Liver (tissue), 10 donors: ENCODE measurements at places on chromosomes 7 and 10.

DNA sequence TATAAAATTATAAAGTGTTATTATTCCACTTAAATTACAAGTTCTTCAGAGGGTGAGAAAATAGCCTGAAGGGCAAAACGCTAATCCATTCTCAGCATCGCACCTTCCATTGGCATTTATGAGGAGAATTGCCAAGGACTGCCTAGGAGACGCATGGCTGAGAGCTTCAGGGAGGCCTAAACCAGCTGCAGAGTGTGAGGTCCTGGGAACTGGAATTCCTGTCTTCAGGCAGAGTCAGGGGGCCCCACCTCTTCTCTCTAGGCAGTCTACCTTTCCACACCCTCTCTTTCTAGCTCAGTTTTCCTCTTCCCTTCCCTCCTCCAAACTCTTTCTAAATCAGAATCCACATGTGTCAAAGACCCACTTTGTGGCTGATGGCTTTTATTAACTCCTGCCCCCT is 35.3 kb downstream of the LRRC72 start:
- no peak for DNase-seq

GRCh38 chr7:131546583-131547141 is 9.8 kb downstream of the PODXL start:
- DNase-seq: peak; percentile 64

GRCh38 chr10:57694956-57695608 is 572.6 kb downstream of the IPMK start:
- no peak for DNase-seq

- no peak for DNase-seq
Measured at GRCh38 chr10:73808021-73808815, 3.2 kb downstream of the NDST2 start.

DNA sequence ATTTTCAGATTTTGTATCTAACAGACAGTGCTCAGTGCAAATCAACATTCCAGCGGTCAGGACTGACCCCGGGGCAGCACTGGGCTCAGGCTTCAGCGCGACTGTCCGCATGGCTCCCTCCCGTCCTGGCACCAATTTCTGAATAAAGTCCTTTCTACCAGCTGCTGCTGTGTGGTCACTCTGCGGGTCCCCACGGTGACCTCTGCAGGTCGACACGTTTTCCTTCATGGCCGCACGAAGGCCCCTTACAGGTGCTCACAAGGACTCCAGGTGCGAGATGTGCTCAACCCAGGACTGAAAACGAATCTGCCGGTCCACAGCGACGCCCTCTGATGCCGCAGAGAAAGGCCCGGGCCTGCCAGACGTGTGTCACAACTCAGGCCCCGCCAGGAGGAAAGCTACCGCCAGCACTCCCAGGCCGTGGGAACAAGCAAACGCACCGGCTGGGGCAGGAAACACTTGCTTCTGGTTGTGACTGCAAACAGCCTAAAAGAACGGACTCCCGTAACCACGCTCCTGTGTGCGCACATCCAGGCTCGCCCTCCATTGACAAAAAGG is 3.7 kb upstream of the UTF1 start:
- DNase-seq: no peak

DNA sequence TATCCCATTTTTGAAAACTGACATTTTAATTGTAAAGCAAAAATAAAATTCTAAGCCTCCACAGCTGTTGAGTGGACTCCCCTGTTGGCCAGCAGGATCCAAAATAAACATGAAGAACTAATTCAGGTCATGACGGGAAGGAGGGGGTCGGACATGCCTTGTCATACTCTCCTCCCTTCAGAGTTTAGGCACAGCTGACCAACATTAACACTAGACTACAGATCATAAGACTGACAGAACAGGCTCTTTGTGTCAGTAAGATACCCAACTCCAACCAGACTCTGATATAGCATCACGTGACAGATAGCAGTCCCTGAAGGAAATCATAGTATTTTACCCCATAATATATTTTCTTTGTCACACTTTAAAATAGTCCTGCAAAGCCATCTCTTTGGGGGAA is 20.9 kb upstream of the ZNF12 start:
- no peak for DNase-seq

DNA sequence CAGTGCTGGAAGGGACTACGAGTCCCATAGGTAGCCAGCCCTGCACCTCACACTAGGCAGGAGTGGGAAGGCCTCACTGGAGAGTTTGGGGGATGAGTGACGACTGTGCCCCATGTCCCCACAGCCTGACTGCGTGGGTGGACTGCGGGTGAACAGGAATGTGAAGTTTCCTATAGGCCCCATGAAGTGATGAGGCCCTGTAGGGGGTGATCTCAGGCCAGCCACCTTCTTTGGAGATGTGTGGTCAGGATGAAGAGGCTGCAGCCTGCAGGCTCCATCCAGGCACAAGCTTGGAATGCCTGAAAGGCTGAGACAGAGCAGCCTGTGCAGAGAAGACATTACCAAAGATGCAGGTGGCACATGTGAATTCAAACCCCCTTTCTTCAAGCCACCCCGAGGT is 94.9 kb downstream of the CPXM2 start:
- DNase-seq: no peak

DNA sequence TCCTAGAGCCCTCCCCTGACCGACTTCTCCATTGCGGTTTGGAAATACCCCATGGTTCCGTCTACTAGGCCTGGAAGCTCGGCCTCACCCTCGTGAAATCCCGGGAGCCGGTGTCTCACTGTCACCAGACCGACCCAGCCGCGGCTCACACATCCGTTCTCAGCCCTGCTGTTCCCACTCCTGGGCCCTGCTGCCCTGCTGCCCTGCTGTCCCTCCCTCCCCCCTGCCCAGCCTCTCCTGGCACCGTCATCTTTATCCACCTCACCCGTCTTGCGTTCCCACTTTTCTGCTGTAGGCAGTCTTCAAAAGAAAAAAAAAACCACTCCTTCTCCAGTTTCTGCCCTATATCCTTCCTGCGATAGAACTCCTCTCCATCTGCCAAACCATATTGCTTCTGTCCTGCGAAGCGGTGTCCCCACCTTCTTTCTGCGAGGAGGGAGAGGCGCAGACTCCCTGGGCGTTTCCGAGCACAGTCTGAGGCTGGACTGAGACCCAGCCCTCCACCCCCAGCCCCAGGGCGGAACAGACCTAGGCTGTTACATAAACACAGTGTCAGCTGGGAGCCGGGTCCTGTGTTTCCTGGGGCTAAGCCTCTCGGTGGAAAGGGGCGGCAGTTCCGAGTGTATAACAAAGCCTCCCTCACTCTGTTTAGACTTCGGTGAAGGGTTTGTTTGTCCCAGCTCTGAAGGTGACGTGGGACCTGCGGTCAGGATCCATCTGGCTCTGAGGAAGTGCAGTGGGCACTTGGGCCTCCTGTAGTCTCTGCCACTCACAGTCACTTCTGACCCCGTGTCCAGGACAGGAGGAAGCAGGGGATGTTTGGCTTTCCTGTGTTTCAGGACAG is 2.8 kb downstream of the AGAP3 start:
- DNase-seq: no peak

DNA sequence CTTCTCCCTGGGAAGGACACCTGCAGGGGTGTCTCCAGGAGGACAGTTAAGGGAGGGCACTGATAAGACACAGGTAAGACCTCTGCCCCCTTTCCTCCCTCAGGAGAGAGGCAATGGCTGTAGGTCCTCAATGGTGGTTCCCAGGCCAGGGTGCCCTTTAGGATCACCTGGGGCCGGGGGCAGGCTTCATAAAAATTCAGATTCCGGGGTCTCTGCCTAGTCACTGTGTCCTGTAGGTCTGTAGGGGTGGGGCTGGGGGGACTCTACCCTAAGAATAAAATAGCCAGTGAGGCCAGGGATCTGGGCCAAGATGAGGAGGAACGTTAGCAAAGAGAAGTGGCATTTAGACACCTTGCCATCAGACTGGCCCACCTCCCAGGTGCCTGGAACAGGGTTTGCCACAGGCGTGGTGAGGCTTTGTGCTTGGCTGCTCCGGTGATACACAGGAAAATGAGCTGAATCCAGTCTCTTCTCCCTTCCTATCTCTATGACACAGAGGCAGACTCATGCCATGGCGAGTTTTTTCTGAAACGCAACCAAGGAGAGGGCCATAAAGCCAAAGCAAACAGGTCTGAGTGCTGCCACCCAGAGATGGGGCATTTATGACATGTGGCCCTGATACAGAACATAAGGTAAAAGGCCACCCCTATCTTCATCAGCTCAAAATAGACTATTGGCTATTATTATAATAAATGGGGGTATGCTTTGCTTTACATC is 52.6 kb downstream of the SH3PXD2A start:
- no peak for DNase-seq

DNA sequence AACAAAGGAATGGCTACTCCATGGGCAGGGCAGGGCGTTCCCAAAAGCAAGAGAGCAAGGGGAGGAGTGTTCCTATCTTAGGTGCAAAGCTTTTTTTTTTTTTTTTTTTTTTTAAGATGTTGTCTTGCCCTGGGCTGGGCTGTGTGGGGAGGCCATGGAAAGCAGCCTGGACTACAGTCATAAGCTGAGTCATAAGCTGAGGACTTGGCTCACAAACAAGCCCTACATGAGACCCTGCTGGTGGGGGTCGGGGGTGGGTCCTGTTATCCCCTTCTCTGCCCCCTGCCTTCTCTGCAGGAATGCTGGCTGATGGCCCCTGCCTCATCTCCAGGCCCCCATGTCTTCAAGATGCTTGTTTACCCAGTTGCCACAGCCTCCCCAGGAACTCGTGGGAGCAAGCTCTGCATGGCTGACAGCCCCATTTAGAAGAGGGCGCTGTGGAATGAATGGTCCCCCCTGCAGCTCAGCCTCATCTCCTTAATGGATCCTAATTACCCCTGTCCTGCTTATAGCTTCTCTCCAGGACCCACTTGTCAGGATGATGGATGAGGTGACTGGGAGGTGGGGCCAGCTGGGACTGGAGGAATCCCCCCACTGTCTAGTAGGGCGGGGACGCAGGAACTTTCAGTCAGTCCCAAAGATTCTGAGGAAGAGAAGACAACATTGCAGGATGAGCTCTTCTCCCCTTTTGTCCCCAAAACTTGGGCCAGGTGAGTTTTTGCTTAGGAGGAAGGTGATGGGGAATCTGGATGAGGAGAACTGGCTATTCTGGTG is 340.8 kb upstream of the PODXL start:
- DNase-seq: no peak

DNA sequence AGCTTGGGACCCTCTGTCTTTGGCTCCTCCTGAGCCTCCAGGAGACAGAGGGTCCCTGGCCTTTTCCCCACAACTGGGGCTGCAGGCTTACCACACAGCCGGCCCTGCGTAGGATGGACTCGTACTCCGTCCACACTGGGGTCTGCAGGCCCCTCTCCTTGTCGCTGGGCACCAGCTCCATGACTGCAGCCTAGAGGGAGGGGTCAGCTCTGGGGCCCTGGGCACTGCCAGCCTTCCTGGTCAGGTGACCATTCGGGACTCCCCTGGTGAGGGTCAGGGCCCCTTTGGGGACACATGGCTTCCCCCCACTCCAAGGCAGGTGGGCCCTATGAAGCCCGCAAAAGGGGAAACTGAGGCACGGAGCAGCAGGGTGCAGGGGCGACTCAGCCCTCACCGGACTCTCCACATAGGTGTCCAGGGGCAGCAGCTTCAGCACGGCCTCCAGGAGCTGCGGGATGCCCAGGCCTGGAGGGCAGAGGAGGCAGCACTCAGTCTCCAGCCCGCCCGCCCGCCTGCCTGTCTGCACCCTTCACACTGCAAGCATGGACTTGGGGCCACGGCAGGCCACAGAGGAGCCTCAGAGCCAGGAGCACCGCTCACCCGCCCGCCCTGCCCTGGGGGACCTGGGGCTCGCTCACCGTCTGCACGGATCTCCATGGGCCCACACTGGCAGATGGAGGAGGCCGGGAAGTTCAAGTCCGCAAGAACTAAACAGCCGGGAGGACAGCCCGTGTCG is 1.1 kb downstream of the FUOM start:
- no peak for DNase-seq

DNA sequence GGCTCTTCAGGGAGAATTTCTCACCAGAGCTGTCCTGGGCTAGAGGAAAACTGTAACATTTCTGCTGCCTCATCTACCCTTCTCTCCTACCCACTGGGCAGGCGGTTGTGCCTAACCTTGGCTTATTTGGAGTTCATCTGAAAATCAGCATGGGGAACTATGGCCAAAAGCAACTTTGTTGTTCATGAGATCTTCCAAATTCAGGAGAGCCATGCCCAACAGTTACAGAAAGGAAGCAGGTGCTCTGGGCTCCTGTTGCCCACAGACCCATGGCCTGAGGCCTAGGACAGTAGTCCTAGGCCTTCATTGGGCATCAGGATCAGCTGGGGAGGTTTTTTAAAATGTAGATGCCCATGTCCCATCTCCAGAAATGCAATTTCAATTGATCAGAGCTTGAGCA is 85.2 kb downstream of the GRID1 start:
- DNase-seq: no peak

GRCh38 chr7:24069751-24070150 is 214.2 kb upstream of the NPY start:
- no peak for DNase-seq

GRCh38 chr7:36082910-36083309 is 70.1 kb upstream of the EEPD1 start:
- no peak for DNase-seq

DNA sequence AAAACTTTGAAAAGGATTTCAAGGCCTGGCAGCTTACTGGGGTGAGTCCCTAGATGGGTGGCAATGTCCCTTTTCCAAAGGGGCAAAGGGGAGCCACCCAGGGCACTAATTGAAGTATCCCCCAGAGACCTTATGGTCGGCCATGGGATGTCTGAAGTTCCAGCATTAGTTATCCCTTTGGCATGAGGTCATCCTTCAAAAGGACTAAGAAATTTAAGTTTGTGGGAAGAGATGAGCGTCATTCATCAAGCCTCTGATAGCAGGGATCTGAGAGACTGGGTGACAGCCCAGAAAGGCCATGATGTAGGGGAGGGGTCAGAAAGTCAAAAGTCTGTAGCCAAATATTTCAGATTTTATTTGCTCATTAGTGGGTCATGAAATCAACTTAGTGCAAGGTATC is 195.3 kb downstream of the ZNF438 start:
- DNase-seq: no peak

- DNase-seq: no peak
Measured at GRCh38 chr7:21717323-21717722, 174.5 kb downstream of the DNAH11 start.

- no peak for DNase-seq
Measured at GRCh38 chr7:10475940-10476641, 497.6 kb upstream of the PHF14 start.

GRCh38 chr7:132558815-132559214 is 17.5 kb downstream of the PLXNA4 start:
- no peak for DNase-seq

DNA sequence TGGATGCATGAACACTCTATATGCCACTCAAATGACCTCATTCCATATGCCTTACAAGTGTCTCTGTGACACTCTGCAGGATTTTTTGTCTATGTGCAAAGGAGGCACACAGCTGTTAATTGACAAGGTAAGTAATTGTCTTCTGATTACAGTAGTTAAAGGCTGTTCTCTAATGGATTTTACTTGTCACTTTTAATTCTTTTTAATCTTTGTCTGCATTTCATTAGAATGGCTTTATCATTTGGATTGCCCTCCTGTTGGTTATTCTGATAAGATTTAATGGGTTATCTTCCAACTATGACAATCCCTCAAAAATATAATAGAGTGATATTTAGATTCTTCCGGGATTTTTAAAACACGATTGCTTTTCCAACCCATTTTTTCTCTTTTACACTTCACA is 290.0 kb upstream of the TEX47 start:
- DNase-seq: no peak
